ENCODE measurements at places on chromosomes 3 and 15.

- DNase-seq: no peak
These were observed 3.9 kb downstream of the CPOX start for GRCh38 chr3:98589331-98590036.

DNA sequence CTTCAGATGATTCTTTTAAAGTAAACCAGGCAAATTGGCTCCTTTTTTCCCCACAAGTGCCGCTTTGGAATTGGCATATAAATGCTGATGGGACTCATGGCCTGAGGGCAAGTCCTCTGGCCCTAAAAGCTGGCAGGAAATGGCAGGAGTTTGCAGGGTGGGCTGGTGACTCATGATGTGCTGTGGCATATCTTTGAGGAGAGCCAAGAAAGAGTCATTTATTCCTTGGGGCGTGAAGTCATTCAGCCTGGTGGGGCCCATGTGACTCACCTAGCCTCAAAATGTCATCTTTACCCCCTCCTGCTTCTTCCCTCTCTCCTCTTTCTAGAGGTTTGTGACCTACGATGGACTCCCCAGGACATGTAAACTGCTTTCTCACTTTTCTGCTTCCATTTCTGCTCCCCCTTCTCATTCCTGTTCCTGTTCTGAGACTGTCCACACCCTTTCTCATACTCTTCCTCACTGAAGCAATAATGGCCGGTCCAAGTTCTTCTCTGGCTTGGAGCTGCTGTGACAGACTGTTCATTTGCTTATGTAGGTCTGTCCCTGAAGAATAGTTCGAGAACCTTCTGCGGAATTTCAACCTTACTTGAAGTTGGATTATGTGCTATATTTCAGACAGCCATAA lies 326.1 kb downstream of the SATB1 start:
- DNase-seq: peak; percentile 36

DNA sequence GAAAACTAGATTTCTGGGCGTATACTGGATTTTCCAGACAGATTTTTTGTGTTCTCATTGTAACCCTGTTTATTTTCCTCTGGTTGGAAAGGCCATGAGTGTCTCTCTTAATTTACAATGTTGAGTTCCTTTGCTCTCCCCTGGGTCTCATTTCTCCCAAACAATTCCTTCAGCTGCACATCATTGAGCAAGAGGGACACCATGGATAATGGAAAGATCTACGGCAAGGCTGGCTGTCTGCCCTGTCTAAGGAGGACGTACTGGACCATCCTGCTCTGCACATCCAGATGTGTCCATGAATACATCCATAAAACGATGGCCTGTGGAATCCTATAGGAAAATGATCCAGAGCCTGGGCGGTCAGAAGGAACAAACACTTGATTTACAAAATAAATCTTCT lies 258.1 kb upstream of the MCTP2 start:
- DNase-seq: no peak

DNA sequence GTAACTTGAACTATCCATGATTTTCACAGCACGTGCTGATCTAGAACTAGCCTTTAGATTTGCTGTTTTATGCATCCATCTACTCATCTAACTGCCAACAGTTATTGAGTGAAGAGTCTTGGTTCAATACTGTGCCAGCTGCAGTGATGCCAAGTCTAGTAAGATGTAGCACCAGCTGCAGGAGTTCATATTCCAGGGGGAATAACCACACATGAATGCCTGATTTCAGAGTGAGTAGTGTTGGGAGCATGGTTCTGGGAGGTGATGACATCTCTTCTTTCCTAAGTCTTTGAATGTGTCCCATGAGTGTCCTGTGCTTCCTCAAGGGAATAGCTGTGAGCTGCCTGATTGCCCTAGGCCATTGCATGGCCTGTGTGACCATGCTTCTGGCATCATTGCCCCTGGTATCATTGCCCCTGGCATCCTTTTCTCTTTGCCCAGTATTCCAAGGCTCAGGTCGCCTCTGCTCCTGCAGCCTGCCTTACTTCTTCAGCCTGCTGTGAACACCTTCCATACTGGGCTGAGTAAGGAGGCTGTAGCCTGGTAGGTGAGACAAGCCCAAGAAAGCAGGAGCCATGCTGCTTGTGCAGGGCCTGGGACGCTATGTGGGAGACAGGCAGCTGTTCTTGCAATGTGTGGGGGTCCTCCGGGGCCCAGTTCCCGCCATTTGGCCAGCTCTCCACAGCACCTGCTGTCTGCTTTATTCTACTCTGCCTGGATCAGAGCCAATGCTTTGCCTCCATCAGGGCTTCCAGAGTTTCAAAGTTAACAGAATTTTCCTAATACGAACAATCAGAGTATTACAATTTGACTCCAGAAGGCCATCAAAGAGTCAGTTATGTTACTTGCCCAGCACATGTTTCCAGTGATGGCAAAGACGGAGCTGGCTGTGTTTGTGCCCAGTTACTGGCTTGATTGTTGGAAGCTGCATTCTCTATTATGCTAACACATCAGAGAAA lies 73.2 kb downstream of the CLSTN2 start:
- no peak for DNase-seq

GRCh38 chr3:197458906-197459470 lies 96.8 kb downstream of the BDH1 start:
- DNase-seq: no peak

DNA sequence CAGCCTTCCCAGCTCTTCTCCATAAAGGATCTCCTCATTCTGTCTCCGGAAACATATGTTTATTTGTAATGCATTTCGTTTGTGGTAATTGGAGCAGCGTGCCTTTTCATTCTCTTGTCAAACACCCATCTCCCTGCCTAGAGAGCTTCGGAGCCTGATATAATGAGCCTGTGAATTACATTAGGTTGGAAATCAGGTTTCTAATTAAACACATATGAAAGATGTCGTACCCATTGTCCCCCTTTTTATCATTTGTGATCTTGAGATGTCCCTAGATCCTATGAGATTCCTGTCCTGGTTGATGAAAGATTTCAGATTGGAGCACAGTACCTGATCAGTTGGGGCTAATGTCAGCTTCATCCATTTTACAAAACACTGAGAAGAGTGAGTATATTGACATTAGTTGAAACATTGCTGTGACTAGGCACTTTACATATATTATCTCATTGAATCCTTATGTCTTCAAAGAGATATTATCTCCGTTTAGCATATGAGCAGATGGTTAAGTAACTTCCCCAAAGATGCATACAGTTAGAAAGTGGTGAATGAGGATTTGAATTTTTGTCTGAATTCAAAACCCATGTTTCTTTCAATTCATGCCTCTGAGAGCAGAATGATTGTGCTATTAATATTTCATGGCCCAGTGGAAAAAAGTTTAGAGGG lies 23.1 kb downstream of the SYN2 start:
- no peak for DNase-seq

DNA sequence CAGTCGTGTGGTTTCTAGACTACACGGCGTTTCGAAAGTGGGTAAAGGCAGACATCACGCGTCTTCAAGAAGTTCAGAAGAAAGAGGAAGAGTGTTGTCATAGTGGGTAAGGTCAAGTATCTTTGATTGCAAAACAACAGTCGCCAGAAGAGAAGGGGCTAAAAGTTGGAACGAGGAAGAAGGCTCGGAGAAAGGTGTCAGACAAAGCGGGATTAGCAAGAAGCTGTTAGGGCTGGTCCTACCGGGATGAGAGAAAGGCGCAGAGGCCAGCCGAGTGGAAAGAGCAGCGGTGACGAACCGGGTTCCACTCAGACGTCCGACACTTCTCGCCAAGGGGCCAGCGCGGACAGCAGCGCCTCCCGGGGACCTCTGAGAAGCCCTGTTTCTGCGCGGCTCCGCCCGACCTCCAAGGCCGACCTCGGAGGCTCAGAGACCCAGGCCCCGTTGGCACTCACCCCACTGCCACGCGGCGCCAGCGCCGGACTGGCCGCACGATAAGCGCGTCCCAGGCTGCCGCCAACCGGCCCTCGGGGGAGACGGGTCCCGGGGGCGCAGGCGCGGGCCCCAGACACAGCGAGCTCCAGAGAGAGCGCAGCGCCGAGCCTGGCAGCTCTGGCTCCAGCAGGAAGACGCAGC lies 436 bp downstream of the ADPGK start:
- DNase-seq: peak; percentile 19

GRCh38 chr3:45817831-45818522 lies 21.6 kb upstream of the SLC6A20 start:
- DNase-seq: peak; percentile 45

DNA sequence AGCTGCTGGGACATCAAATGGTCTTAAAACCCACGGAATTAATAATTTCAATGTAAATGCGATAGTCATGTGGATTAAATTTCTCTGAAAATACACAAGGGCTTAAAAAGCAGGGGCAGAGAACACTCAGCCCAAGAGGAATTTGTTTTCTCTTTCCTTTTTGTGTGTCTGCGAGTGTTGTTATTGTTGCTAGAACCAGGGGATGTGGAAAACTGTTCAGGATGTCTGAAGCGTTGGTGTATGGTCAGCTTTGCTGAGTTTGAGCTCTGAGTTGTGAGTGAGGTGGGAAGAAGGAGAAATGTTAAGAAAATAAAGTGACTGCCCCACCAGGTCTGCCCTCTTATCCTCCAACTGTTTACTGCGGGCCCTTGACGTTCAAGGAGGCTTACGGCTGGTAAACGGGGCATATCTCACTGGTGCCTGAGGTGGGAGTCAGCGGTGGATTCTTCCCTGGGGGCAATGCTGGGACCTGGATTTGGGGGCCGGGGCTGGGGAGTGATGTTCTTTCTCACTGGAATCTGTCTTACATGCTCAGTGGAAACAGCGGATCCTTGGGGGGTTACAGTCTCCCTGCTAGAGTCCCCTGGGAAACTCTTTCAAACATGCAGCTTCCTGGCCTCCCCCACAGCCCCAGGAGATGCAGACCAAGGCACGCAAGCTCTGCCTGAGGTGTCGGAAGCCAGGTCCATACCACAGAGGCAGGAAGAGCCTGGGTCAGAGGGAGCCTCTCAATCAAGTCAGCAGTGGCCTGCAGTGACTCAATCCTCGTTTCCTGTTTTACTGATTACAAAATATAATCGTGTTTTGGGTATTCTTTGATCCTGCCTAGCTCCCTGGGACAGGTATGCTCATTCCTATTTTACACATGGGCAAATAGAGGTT lies 41.8 kb downstream of the ITGA11 start:
- no peak for DNase-seq

- DNase-seq: no peak
These were observed 385.3 kb downstream of the NTRK3 start for GRCh38 chr15:87871258-87871681.
